ENCODE measurements at places on chromosomes 3 and 15.
A peak's percentile ranks its signal among the peaks of the same experiment; 100 is the strongest.

GRCh38 chr3:71813704-71814103 is 28.8 kb upstream of the PROK2 start:
- DNase-seq: no peak

GRCh38 chr3:8503871-8504610 is 2.4 kb downstream of the LMCD1 start:
- DNase-seq: no peak

GRCh38 chr3:35223632-35224394 is 415.5 kb upstream of the ARPP21 start:
- no peak for DNase-seq

DNA sequence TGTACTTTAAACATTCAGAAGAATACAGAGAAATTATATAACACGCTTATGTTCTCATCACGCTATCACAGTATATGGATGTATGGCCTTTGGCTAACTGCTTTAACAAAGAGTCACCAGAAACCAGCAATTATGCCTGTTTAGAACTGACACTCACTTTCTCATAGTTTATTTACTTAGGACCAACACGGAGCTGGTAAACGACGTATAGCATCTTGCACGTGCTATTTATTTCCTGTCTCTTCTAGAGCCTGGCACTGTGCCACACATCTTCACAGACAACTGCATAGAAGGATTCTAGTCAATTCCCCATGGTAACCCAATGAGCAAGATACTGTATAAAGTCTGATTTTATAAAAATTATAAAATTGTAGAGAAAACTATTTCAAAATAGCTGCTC is 43.6 kb downstream of the TBC1D2B start:
- DNase-seq: no peak

DNA sequence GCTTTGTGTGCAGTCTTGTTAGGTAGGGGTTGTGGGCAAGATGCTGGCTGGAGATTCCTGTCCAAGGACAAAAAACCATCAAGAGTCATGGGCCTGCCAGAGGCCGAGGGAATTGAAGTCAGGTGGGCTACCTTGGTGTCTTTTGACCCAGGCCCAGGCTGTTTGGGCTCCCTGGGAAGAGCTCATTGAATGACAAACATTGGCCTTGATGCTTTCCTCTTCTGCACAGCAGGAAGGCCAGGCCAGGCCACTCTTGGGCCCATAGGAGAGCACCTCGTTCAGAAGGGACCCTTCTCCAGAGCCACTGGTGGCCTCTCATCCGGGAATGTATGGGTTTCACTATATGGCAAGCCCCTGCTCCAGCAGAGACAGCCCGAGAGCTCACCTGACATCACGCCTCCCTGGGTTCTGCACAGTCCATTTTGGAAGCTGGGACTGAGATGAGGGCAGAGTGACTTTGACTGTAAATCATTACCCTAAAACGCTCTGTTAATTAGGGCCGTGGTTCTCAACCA is 169.1 kb downstream of the NSMCE3 start:
- DNase-seq: no peak

- no peak for DNase-seq
These were observed 516.8 kb upstream of the PROK2 start for GRCh38 chr3:72301779-72302178.

GRCh38 chr3:123884203-123884831 is at the start of gene MYLK:
Gene MYLK, minus strand, starts transcription at chr3:123884332. Its CDS starts 90,491 bp downstream, at chr3:123793841.
- no peak for DNase-seq

GRCh38 chr3:50154476-50154839 is 666 bp upstream of the SEMA3F start:
- DNase-seq: no peak

- no peak for DNase-seq
These were observed 3.9 kb downstream of the RPL35A start for GRCh38 chr3:197953881-197954280.

DNA sequence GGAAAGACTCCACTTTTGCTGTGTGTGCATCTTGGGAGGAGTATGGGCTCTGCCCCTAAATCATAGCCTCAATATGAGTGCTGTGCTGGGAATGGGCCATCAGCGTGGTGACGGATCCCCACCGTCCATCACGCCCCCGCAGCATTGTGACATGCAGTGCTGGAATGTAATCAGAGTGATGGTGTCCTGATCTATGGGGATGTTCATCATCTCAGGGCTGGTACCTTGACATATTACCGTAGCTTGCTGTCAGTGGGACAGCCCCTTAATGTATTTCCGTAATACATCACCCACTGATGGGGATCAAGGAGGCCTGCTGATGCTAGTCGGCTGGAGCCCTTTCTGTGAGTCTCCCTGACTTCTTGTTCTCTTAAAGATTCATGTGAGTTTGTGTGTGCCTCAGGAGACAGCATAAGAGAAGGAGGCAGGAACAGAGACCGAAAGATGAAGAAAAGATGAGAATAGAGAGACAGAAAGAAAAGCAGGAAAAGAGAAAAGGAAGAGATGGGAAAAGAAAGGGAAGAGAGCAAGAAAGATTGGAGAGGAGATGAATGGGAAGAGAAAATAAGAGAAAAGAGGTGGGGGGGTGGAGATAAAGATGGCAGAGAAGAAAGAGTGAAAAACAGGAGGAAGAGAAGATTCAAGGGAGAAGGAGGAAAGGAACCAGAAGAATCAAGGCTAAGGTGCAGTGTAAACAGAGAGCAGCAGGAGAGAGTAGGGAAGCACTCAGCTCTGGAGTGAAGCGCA is 183.7 kb downstream of the RPLP1 start:
- DNase-seq: no peak

DNA sequence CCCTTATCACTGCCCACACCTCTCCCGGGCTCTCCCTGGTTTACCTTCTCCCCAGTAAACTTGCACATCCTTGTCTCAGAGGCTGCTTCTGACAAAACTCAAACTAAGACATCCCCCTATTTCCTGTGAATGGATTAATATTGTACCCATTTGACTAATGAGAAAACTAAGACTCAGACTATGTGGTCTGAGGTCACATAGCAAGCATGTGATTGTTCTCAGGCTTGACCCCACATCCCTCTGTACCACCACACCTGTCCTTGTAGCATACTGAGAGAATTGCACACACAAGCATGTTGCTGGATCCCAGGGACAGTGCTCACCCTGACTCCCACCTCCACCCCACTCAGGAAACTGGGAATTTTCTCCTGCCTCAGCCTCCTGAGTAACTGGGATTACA is 90.7 kb upstream of the HES1 start:
- no peak for DNase-seq

DNA sequence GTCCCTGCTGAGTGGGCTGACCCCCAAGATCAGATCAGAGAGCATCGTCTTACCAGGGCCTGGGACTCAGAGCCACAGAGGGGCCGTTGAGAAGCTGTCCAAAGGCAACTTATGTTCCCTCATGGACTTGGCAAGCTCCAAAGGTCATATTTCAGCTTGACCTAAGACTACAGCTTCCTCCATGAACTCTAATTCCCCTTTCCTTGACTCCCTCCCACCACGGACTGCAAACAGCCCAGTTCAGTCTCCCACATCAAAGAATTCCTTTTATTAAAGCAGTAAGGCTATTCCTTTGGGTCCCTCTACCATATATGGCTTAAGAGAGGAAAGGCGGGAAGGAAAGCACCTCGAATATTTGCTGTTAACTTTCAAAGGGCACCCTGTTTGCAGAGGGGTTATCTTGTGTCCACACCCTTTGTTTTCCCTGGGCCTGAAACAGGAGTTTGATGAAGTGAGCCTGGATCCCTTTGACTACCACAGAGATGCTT is 146.1 kb upstream of the THBS1 start:
- no peak for DNase-seq

- no peak for DNase-seq
These were observed 602.4 kb upstream of the MDFIC2 start for GRCh38 chr3:70914862-70915261.

DNA sequence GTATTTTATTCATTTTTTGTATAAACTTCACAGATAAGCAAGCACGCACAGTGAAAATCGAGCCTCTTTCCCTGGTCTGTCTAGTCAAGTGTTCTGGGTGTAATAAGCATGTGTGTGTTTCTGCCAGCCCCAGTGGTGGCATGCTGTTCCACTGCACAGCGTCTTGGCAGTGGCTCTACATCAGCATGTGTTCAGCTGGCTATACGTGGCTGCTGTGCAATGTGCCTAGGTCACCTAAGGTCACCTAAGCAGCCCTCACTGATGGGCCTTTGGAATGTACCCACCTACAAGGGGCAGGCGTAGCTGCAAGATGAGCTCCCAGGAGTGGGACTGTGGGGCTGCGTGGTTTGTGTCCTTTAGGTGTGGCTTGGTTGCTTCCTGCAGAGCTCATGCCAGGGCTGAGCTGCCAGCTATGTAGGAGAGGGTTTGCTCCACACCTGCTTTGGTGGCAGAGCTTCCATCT is 4.9 kb downstream of the LIMD1 start:
- no peak for DNase-seq

DNA sequence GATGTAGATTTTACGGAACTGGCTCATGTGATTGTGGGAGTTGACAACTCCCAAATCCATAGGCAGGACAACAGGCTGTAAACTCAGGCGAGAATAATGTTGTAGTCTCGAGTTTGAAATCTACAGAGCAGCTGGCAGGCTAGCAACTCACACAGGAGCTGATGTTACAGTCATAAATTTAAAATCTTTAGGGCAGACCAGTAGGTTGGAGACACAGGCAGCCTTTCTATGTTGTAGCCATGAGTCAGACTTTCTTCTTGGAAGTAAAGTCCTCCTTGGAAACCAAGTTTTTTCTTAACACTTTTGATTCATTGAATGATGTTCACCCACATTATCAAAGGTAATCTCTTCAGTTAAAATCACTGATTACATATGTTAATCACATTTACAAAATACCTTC is 89.1 kb upstream of the ALCAM start:
- no peak for DNase-seq

DNA sequence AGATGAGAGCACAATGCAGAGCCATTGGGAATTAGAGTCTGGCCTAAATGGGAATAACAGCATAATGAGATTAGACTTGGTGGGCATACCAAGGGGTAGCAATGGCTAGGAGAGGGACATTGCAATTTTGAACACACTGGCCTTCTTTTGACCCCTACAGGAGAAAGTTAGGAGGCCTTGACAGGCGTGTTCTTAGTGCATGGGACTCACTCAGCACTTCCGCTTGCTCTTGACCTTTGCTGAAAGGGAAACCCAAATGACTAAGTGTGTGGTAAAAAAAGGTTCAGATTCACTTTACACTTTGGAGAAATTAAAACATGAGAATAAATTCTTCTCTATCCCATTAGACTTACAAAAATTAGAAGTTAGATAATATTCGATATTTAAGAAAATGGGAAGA is 317.4 kb downstream of the DIPK2A start:
- DNase-seq: no peak

GRCh38 chr3:48656061-48656840 is 6.4 kb downstream of the CELSR3 start:
- DNase-seq: peak; percentile 19

- DNase-seq: no peak
These were observed at the start of gene SPSB4 for GRCh38 chr3:141050576-141051442. Gene SPSB4, plus strand, starts transcription at chr3:141051347. Its CDS starts 14,758 bp downstream, at chr3:141066105.

- no peak for DNase-seq
These were observed 11.0 kb upstream of the ILDR1 start for GRCh38 chr3:122033023-122033422.

- DNase-seq: no peak
These were observed 162.1 kb downstream of the CADM2 start for GRCh38 chr3:85120879-85121278.

- no peak for DNase-seq
These were observed 20.5 kb downstream of the IL1RAP start for GRCh38 chr3:190534386-190534785.

DNA sequence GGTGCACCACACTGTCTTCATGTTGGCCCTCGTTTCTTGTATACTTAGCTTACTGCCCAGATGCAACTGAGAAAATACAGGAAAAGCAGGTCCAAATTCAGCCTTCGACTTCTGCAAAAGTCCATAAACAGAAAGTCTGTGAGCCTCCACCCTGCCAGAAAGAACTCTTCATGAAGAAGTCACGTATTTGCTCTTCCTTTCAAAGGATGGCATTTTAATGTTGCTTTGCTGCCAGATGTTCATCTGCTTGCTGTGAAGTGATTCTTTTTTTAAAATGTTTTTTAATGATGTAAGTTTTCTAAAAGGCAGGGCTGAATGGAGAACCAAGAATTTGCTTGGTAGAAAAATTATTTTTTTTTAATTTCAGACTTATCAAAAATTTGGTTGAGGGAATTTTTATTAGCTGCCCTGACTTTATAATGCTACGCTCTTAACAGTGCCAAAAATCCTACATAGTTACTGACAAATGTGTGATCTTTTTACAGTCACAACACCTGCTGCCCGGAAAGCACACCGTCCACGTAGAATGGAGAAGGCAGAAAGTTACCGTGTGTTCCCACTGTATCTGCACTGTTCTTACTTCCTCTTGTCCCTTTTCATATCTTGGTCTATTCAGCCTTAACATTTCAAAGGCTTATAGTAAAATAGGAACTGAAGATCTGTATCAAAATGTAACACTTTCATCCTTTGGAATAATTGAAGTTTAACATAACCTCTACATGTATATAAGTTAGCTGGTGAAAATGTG is 136.3 kb downstream of the LRRC28 start:
- DNase-seq: no peak

- no peak for DNase-seq
These were observed 62.8 kb downstream of the XXYLT1 start for GRCh38 chr3:195208183-195208582.

DNA sequence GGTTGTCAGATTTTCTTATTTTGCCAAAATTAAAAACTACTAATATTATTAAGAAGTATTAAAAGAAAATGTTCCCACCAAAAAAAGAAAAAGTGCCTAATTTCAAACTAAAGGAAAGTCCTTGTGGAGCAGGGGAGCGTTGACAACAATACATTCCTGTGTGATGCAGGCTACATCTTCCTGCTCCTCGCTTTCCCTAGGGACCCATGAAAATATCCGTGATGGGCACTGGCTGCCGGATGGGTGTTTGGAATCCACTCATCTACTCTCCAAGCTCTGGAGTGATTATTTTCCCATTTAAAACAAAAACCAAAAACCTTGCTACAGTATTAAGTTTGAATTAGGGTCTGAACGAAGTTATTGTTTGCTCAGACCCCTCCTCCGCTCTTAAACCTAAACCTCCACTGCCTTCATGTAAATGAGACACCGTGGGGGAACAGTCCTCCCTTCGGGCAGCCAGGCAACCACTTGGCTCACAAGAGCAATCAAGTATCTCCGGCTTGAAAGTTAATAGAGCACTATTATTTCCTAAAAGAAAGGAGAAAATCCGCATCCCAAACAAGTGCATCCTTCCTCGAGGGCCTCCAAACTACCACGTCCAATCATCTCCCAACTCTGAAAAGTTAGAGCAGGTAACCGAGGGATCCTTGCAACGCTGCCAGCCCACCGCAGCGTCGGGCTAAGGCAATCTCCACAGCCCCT is 1.5 kb downstream of the ITGB5 start:
- no peak for DNase-seq

GRCh38 chr3:106860182-106860581 is 517.1 kb upstream of the CCDC54 start:
- DNase-seq: no peak

- DNase-seq: no peak
These were observed 97.1 kb downstream of the RBPMS2 start for GRCh38 chr15:64678126-64678819.

DNA sequence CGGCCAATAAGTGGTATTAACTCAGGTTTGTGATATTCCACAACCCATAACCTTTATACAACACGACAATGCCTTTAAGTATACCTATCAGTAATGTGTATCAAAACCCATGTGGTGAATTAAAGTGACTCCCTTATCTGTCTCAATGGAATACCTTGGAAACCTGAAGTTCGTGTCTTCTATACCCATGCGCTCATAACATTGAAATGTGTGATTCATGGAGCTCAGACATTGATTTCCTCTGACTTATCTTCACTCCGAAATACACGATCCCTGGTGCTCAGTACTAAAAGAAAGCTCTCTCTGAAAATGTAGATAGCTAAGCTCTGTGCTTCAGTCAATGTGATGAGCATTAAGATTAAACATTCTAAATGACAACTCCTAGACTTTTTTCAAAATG is 140.3 kb downstream of the TBC1D5 start:
- DNase-seq: no peak

Measured in C1 segment of cervical spinal cord (tissue), 14 donors.